Stimulated activated CD4-positive, alpha-beta T cell treated with anti-CD3 and anti-CD28 coated beads, Interleukin-1b, Interleukin-23, amount 100 ng/mL, for 24 hours (primary cell): ENCODE measurements at places on chromosomes 7 and 10.

GRCh38 chr7:111827863-111828504, 265.7 kb upstream of the IMMP2L start:
- DNase-seq: no peak

DNA sequence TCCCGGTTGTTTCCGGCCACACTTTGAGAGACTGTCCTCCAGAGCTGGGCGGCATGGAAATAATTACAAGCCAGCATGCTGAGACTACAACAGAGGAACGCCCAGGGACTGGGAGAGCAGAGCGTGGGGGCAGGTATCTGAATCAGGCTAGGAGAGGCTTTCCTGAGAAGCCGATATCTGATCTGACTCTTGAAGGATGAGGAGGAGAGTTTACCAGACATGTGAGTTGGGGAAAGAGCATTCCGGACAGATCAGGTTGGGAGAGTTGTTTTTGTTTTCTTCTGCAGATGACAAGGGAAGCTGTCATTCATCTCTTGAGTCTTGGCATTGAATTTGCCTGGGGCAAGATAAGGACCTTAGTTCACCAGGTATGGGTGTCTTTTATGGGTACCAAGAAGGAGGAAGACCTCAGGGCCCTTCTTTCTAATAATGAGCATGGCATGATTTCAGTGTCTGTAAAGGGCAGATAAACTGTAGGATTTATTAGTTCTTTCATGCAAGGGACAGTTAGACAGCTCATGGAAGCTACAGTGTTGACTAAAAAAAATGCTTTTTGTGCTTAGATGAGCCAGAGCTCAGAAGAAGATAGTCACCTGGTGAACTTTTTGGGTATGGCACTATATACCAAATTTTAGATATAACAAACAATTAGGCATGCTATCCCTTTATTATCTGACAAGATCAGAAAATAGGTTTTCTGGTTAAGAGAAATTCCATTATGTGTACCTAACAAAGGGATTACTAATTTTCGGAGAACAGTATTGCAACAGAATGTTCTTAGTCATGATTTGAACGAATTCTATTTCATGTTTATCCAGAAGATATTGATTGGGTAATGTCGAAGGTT, 36.2 kb downstream of the WBP1L start:
- DNase-seq: no peak

GRCh38 chr7:75876126-75876881, 2.5 kb upstream of the RHBDD2 start:
- no peak for DNase-seq

GRCh38 chr7:151348970-151349369, 7.4 kb downstream of the NUB1 start:
- DNase-seq: no peak

DNA sequence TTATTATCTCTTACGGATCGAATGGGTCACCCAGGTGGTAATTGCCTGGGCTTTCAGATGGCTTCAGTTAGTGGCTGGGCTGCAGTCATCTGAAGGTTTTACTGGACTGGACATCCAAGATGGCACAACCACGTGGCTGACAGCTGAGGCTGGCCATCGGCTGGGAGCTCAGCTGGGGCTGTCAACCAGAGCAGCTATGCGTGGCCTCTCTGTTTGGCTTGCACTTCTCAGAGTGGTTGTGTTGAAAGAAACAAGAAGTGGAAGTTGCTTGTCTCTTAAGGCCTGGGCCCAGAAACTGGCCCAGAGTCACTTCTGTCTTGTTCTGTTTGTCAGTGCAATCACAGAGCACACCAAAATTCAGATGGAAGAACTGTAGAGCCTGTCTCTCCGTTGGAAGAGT, 5.7 kb upstream of the GDI2 start:
- no peak for DNase-seq
